ENCODE measurements at places on chromosomes 12 and 14. TPM values are rescaled to one million over a fixed set of nuclear protein-coding genes. Genes with fewer than 3 reads are reported as not detected.

DNA sequence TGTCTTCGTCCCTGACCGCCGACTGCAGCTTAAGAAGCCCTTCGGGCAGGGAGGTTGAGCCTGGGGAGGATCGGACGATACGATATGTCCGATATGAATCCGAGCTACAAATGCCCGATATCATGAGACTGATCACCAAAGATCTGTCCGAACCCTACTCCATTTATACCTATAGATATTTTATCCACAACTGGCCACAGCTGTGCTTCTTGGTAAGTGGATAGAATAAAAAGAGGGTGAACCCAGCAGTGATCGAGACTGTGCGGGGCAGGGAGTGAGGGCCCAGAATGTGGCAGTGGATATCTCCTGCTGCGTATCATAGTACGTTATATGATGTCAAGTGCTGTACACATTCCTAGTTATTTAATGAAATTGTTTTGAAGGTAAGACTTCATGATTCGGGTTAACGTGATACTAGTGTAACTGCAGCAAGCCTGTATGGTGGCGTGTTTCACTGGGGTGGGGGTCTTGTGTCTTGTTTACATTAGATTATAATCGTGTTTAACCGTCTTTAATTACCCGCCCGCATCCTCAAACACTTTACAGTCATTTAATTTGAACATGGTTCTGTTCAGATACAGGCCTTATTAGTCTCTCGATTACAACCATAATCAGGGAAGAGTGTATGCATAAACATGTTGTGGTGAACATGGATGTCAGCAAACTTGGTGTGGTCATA, 1.3 kb downstream of the NAA30 start:
- peak overlapping the region; percentile 81 for H3K4me3 ChIP-seq
- H3K4me1 ChIP-seq: peaks cover 11% of the 10 kb centered on the region
- H3K27ac ChIP-seq: peak overlapping the region; percentile 81
- H3K27me3 ChIP-seq: no peaks in the 10 kb centered on the region
- DNase-seq: no peak

- H3K36me3 ChIP-seq: no peaks in the 10 kb centered on the region
- peak within 1 kb of the TSS; percentile 41 for H3K4me3 ChIP-seq
- no peak within 1 kb of the TSS for H3K27ac ChIP-seq
- peak; percentile 48 for DNase-seq
- H3K4me1 ChIP-seq: peaks cover 21% of the 10 kb centered on the region
These were observed at the start of gene INSM2 for GRCh38 chr14:35533357-35534207. INSM2 (plus strand) TSS chr14:35534164; CDS start chr14:35534253, 89 bp downstream.

DNA sequence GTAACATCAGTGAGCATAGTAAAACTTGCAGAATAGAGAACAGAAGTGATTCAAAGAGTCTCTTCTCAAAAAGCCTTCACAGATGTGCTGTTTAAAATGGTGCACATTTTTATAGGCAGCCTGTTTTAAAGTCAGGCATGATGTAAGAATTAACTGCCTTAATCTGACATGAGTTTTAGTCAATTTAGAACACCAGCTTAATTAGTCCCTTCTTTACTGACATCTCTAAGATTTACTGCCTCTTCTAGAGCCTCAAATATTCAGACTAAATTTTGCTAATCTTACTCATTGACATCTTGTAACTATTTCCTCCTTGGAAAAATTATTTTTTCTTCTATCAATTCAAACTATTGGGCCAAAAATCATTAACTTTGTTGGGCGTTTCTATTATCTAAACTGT, 782.5 kb downstream of the C12orf50 start:
- no peak overlapping the region for H3K27ac ChIP-seq
- DNase-seq: no peak
- H3K36me3 ChIP-seq: no peaks in the 10 kb centered on the region
- no peaks in the 10 kb centered on the region for H3K27me3 ChIP-seq
- no peak overlapping the region for H3K4me3 ChIP-seq

DNA sequence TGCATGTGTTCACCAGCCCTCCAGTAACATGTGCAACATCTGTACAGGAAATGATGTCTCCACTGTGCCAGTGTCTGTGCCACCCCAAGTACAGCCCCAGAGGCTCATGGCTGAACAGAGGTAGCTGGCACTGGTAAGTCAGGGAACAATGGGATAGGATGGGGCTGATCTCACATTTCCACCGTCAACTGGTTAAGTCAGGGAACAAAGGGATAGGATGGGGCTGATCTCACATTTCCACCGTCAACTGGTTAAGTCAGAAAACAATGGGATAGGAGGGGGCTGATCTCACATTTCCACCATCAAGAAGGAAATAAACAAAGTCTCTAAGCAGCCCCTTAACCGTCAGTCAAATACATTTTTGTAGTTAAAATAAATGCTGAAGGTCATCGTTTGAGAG, 246.6 kb downstream of the TMEM132D start:
- H3K27ac ChIP-seq: no peak overlapping the region
- no peaks in the 10 kb centered on the region for H3K36me3 ChIP-seq
- H3K4me1 ChIP-seq: no peaks in the 10 kb centered on the region
- H3K4me3 ChIP-seq: no peak overlapping the region

GRCh38 chr14:69816216-69816615, 19.2 kb upstream of the SLC10A1 start:
- H3K36me3 ChIP-seq: no peaks in the 10 kb centered on the region
- DNase-seq: no peak
- no peak overlapping the region for H3K4me3 ChIP-seq
- no peaks in the 10 kb centered on the region for H3K4me1 ChIP-seq
- H3K27me3 ChIP-seq: peaks cover 19% of the 10 kb centered on the region
- H3K27ac ChIP-seq: no peak overlapping the region

GRCh38 chr12:88985011-88985410, 367.3 kb downstream of the DUSP6 start:
- H3K27me3 ChIP-seq: no peaks in the 10 kb centered on the region
- H3K27ac ChIP-seq: no peak overlapping the region
- H3K36me3 ChIP-seq: no peaks in the 10 kb centered on the region
- no peak overlapping the region for H3K4me3 ChIP-seq

- no peak overlapping the region for H3K27ac ChIP-seq
- no peaks in the 10 kb centered on the region for H3K27me3 ChIP-seq
These were observed 2.9 kb downstream of the OAS1 start for GRCh38 chr12:112909693-112910092.

RGS6 gene
- 7.5 TPM for polyA plus RNA-seq

All from muscle of leg (tissue), 16 donors.